Right lung (tissue), 10 donors: ENCODE measurements at places on chromosomes 4 and X. TPM values are rescaled to one million over a fixed set of nuclear protein-coding genes. Genes with fewer than 3 reads are reported as not detected.
A peak's percentile ranks its signal among the peaks of the same experiment; 100 is the strongest.

- no peak for DNase-seq
These were observed 2313.1 kb upstream of the AGA start for GRCh38 chr4:179755322-179755721.

DNA sequence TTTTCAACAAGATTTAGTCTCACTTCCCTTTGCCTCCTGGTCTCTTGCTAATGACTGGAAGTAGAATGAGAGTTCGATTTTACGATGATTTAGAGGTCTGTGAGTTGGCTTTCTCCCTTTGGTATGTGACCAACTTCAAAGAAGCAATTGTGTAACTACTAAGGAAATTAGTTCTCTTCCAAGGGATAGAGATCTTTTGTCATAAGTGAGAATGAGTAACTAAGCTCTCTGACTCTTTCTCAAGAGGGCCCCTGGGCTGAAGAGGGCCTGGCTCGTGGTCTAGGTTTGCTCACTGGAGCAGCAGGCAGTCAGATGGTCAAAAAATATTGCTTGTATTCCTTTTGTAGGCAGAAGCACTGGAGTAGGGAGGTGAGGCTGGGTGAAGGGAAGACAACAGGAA, 176.3 kb downstream of the ENOX2 start:
- no peak for DNase-seq

DNA sequence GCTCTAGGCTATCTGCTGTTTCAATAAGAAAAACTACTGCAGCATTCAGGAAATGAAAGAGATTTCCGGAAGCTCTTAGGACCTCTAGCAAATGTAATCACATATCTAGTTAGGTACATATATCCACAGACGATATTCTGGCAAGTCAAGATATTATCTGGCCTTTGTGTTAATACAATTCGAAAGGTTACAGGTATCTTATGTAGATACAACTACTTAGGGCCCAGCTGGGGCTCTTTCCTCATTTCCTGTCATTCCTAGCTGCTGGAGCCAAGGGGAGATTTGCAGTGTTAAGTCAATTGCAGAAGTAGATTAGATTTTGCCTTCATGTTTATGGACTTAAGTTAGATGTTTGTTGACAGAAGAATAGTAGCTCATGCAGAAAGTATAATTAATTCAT, 299.5 kb downstream of the ARHGAP24 start:
- DNase-seq = no peak

DNA sequence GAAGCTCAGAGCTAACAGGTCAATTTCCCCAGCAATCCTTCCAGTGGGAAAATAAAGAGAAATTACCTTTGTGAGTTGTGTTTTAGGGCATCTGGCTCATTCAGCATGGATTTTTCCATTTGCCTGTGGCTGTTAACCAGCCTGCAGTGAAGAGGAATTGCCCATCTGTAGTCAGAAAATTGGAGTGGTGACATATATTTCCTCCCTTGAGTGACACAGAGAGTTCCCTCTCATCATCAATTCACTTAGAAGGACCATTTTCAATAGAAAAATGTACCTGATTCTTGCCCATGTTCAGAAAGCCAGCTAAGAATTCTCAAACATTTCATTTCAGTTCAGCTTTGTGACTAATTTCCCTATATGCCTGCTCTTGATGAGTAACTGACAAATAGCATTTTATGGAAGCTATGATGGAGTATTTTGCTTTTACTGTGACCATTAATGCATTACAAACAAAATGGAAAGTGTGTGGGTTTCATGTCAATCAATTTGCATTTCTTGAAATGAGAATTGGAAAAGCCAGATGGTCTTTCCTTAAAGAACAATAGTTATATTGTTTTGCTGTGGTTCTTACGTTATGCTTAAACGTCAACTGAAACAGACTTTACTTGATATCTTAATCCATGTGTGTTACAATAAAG, 155.8 kb downstream of the NWD2 start:
- no peak for DNase-seq

DNA sequence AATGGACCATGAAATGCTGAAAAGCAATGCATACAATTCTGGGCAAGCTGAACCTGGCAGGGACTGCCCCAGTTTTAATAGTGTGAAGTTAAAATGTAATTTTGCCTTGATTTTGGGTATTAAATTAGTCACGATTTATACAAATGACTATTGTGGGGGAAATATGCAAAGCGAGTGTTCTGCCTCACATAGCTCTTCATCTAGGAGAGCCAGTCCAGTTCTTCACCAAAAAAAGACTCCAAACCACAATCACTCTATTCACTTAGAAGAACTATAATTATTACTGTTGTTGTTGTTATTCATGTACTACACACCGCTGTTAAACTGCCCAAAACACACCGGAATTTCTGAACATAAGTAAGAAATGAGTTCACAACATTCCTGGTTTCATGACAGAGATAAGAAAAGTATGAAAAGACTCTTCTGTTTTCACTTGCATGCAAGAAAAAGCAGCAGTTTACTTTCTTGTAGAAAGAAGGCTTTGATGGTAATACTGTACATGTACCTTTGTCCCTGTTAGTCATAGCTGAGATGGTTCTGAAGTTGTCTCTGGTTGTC, 101.9 kb downstream of the QRFPR start:
- DNase-seq = no peak

- no peak for DNase-seq
These were observed 142.9 kb downstream of the PCDH7 start for GRCh38 chr4:30863021-30863420.

DNA sequence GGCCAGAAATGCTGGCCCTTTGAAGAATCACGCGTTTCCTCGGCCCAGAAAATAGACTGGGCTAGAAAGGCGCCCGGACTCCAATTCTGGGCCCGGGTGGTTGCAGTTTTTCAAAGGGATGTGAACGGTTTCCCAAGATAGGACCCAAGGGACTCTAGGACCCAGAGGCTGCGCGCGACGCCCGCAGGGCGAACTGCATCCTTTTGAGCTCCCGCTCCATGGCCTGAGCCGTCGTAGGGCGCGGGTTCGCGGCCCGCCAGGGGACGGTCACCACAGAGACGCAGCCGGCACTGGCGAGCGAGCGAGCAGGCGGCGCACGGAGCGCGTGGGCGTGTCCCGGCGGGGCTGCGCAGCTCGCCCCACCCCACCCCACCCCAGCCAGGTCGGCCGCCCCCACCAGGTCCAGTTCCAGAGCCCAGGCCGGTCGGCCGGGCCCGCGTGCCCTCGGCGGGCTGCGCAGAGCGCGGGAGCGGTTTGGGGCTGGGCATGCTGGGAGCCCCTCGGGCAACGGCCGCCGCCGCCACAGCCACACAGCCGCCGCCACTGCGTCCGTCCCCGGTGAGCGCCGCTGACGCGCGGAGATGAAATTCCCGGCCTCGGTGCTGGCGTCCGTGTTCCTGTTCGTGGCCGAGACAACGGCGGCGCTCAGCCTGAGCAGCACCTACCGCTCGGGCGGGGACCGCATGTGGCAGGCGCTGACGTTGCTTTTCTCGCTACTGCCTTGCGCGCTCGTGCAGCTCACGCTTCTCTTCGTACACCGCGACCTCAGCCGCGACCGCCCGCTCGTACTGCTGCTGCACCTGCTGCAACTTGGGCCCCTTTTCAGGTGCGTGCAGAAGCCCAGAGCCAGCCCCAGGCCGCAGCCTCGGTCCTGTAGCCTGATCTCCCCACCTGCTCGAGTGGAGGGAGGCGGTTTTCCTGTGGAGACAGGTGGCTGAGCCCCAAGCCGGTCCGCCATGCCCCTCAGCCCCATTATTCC, at the start of gene XK:
TSS of gene XK (plus strand) at position 411 of the 979 bp plus-strand sequence. CDS start at position 582, 171 bp downstream.
- DNase-seq = no peak

DNA sequence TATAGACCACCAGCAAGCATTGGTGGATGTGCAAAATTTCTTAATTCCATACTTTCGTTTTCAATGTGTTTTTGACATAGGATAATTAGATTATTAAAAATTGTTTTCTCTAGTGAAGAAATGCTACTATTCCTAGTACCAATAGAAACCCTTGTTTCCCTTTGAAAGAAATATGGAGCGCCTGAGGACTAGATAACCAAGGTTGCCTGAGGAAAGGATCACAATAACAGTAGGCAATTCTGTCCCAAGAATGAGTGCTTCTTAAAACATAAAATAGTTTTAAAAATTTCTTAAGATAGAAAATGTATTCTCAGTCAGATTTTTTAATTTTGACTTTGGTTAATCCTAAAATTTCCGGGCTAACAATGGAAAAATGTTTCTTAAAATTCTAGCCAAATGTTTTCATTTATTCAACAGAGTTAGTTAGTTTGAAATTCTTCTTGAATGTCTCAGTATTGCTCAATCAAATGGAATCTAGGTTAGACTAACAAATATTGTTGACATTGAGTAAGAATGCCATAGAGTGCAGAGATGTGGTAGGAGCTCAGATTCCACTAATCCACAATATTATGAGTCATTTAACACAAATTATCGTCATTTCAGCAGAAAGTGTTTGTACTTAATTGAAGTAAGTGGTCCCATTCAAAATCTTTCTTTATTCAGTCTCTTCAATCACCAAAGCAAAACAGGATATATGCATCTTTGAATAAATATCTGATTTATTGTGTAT, 666.0 kb downstream of the GRID2 start:
- peak; percentile 1 for DNase-seq

RBMXL3 gene
- polyA plus RNA-seq = not detected

DCAF4L1 gene
- 0.13 TPM for polyA plus RNA-seq

RIBC1 gene
- 6.2 TPM for polyA plus RNA-seq

F11 gene
- 0.67 TPM for polyA plus RNA-seq

CFAP299 gene
- polyA plus RNA-seq = 1.1 TPM
